ENCODE measurements at places on chromosomes 5 and 9.

DNA sequence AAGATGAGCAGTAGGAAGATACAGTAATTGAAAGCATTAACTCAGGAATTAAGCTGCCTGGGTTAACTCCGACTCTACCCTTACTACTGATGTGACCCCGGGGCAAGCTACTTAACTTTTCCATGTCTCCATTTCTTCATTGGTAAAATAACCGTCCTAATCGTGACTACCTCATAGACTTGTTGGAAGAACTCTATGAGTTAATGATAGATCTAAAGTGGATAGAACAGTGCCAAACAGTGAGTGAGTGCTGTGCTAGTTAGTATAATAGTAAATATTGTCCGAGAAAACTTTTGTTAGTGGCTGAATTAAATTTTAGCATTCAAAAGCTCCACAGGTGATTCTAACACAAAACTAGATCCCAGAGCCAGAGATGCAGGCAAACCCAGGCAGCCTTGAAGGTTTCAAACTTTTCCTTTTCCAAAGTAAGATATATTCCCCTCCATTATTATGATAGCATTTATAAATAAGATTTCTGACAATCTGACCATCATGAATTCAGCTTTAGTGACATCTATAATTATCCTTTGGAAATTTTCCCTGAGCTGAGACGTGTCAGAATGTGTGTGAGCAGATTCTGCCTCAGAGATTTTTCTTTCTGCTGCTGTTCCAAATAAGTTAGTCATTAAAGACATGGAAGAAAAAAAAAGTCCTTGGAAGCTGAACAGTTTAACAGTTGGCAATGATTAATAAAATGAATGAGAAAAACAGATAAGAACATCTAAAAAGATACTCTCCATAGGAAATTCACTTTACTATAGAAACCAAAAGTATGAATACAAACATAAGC lies 369.5 kb downstream of the PRELID2 start:
- no peak for DNase-seq

DNA sequence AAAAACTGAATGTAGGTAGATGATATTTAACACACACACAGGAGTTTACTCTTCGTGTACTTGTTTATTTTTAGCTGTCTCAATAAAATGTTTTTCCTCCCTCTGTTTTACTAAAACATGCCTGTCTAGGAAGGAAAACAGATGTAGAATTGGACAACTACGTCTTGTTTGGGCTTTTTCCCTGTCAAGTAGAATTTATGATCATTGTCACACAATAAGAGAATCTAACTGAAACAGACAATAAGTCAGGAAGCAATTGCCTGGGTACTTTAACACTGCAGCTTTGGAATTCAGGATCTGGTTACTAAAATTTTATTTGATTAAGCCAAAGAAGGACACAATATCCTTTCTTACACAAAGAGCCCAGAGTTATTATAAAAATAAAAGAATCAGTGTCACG lies 164.2 kb downstream of the ZDHHC21 start:
- DNase-seq = no peak

DNA sequence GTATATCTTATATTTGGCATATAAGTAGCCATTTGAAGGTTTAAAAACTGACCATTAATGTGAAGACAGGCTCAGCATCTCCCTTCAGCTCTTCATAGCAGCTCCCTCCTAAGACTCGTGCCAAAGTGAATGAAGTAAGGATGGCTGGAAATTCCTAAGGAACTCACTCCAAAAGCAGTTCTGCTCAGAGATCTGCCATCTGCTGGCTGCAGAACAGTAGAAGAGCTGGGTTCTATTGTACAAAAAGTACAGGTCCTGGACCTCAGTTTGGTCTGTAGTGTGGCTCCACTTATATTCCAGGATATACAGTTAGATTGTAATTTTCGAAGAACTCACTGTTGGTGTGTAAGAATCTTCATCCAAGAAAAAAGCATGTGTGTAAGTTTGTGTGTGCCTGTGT lies 104.9 kb upstream of the RUSC2 start:
- no peak for DNase-seq

GRCh38 chr5:173592050-173592669 lies 24.3 kb downstream of the BOD1 start:
- no peak for DNase-seq

GRCh38 chr9:38212016-38212415 lies 143.0 kb upstream of the SHB start:
- DNase-seq = no peak

DNA sequence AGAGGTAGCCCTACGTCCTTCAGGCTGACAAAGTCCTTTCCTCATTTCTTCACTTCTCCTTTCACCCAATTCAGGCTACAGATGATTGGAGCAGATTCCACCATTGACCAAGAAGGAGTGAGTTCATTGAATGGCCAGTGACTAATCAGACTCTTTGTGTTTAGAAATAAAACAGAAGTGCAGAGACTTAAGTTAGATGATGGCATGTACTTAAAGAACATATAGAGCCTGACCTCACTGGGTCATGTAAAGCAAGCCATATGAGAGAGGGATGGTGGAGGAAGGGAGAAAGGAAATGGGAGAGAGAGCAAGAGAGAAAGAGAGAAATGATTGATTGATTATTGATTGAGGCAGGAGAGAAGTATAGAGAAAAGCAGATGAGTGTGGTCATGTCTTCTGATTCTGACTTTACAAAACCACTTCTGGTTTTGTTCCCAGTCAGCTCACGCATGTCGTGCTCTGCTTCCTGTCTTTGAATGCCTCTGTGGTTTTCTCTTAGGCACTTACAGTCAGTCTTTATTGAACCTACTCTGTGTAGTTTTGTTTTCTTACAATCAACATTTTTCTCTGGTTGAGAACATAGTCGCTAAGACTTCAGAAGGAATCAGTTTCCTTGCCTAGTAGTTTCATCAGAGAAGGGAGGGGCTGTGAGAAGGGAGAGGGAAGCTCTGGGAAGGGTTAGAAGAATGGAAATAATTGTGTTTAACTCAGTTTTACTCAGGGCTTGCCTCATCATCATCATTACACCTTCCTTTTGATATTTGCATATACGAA lies 149.2 kb upstream of the KLF9 start:
- DNase-seq = no peak

GRCh38 chr9:122562134-122562760 lies 9.3 kb downstream of the OR1N2 start:
- DNase-seq = no peak

GRCh38 chr5:170939178-170939577 lies 77.4 kb downstream of the RANBP17 start:
- no peak for DNase-seq

GRCh38 chr9:18441261-18441660 lies 32.7 kb upstream of the ADAMTSL1 start:
- no peak for DNase-seq

GRCh38 chr5:92581690-92582089 lies 999.3 kb downstream of the NR2F1-AS1 start:
- no peak for DNase-seq

GRCh38 chr5:125558016-125558415 lies 811.6 kb upstream of the ZNF608 start:
- DNase-seq = no peak

- DNase-seq = no peak
Measured at GRCh38 chr5:75992753-75993152, 90.4 kb upstream of the SV2C start.

DNA sequence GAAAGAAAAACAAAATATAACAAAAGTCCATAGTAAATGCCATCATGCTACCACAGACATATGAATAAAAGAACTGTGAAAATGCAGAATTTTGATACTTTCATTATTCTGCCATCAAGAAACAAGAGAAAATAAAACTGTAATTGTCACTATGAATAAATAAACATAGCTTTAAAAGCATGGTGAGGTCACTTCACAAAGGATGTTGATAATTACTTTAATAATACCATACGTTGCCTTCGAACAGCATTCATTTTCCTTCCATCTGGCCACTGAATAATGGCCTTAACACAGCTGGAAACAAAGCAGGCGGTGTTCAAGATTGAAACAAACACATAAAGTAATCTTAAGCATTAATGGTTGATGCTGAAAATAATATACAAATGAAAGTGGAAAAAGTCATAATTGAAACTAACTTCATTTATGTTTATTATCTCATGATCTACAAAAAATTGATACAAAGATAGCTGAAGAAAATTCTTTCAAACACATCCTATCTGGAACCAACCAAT lies 102.0 kb downstream of the AGTPBP1 start:
- no peak for DNase-seq

GRCh38 chr5:171495122-171495700 lies 75.8 kb downstream of the FGF18 start:
- DNase-seq = no peak

DNA sequence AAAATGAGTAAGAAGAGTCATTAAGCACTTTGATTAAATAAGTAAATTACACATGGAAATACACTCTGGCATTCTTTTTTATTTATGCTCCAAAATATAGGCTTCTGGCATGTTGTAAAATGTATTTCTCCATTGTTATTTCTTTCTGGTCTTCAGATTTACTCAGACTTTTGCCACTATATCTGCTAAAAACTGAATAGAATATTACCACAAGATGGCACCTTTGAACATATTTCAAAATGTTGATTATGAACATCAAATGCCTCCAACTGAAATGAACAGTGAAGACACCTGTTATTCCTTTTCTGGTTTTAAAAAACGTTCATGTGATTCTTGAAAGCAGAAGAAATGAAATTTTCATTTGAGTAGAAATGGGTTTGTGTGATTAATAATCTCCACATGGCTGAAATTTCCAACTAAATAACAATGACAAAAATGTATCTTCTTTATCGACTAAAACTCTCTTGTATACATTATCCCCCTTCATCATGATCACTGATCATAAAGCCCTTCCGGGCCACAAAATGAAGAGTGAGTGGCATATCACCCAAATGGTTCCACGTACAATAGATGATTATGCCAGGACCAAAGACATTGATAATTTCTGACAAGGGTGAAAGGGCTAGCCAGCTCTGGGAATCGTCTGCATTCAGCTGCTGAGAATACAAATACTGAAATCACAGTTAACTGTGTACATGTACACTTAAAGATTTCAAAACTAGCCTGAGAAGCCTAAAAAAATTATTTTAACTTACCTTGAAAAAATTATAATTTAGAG lies 23.8 kb downstream of the TYRP1 start:
- DNase-seq = no peak

DNA sequence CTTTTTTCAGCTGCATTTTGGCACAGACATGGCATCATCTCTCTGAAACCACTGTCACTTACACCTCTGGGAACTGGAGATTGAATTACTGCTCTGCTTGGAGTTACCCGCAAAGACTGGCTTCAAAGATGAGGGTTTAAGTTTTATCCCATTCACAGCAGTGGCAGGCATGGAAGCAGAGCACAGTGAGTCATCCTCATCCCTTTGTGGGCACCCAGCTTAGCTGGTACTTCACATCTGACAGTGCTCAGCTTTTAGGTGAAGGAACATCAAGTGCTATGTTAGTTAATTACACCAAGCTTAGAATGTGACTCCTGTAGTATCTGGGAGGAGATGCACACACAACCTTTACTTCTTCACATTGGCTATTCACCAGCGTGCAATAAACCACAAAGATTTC lies 24.8 kb upstream of the ALDH1A1 start:
- no peak for DNase-seq

- no peak for DNase-seq
Measured at GRCh38 chr9:83106263-83106662, 43.3 kb upstream of the RASEF start.

GRCh38 chr5:173331956-173332479 lies 3.8 kb upstream of the STC2 start:
- DNase-seq = peak; percentile 92

- no peak for DNase-seq
Measured at GRCh38 chr5:1312993-1313833, 18.3 kb upstream of the TERT start.

GRCh38 chr5:139549162-139549894 lies 11.8 kb upstream of the UBE2D2 start:
- no peak for DNase-seq

GRCh38 chr9:32644698-32645097 lies 9.2 kb upstream of the TAF1L start:
- no peak for DNase-seq

GRCh38 chr9:71897577-71897976 lies 13.4 kb downstream of the ABHD17B start:
- no peak for DNase-seq

GRCh38 chr5:178627259-178627598 lies 379 bp upstream of the CLK4 start:
- DNase-seq = no peak

DNA sequence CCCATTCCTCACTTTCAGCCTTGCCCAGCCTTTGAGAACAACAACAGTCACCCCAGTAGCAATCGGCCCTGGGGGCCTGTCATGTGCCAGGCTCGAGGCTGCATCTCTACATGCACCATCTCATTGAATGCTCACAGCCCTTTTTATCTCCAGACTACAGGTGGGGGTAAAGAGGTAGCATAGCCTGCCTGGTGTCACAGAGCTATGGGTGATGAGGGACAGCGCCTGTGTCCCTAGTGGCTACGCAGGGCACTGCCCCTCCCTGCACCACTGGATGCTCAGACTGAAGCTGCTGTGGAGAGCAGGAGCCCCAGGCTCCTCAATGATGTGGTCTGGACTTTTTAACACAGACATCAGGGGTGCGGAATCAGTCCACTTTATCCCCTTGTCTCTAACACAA lies 2.8 kb downstream of the CAMK2A start:
- DNase-seq = no peak

DNA sequence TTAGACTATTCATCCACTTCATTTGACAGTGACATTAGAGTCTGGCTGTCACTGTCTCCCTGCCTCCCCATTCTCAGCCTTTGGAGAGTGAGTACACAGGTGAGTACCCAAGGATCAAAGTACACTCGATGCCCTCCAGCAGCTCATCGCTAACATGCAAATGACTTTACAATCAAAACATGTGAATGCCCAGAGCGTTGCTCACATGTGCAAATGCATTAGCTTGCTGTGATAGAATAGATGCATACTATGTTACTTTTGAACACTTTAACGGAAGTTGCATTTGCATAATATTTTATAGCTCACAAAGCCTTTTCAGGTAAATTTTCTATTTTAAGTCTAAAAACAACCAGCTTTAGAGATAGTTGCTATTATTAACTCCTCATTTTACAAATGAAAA lies 107.6 kb downstream of the SYK start:
- DNase-seq = no peak

DNA sequence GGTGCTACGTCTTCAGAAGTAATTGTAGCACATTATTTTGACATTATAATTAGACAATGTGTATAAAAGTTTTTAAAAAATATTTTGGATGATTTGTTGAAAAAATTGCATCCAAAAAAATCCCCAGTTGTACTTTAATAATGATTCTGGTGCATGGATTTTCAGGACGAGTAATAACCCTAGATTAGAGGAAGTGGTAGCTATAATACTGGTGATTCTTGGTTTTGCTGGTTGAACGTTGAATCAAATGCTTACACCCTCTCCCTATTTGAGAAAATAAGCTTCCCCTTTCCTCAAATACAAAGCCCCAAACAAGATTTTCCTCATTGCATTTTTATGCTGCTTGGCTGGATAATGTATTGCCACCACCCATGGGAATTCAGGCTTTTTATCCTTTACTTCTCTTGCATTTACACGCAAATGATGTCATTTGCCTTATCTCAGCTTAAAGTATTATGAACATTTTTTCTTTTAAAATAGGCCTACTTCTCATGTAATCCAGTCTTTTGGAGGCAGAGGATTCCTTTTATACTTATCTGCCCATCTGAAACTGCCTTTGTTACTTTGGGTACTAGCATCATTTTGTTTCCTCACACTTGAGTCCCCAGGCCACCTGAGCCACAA lies 86.3 kb downstream of the UBE2R2 start:
- no peak for DNase-seq

GRCh38 chr5:137617528-137618205 lies 118.2 kb downstream of the KLHL3 start:
- DNase-seq = no peak

- DNase-seq = peak; percentile 18
Measured at GRCh38 chr5:84085387-84086041, 299.2 kb downstream of the EDIL3 start.

Data from left ventricle myocardium superior (tissue), 1 donor.